ENCODE measurements at places on chromosomes 1 and 21.

- no peak for DNase-seq
Measured at GRCh38 chr1:226659641-226660040, 79.4 kb downstream of the ITPKB start.

- DNase-seq, result no peak
Measured at GRCh38 chr1:98903261-98903660, 101.4 kb downstream of the PLPPR5 start.

- DNase-seq, result no peak
Measured at GRCh38 chr1:9901148-9902059, 8.7 kb downstream of the CTNNBIP1 start.

- DNase-seq, result no peak
Measured at GRCh38 chr1:58884706-58885661, 101.1 kb upstream of the JUN start.

DNA sequence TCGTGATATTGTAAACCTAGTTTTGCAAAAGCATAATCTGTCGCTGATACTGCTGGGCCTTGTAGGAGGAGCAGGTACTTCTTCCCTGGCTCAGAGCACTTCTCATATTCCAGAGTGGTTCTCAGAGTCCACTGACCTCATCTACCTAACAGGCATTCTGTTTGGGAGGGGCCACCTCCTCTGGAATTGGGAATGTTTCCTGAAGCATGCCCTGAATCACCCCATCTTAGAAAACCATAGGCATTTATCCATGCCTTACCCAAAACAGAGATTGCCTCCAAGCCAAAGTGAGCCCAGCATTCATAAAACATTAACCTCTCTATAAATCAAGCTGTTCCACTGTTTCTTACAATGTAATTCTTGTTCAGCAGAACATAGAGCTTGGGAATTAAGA lies 35.1 kb downstream of the SLC44A3 start:
- DNase-seq, result no peak

GRCh38 chr1:57860931-57861565 lies 437.2 kb upstream of the DAB1 start:
- no peak for DNase-seq

GRCh38 chr1:182889997-182890396 lies 50.9 kb downstream of the DHX9 start:
- no peak for DNase-seq

DNA sequence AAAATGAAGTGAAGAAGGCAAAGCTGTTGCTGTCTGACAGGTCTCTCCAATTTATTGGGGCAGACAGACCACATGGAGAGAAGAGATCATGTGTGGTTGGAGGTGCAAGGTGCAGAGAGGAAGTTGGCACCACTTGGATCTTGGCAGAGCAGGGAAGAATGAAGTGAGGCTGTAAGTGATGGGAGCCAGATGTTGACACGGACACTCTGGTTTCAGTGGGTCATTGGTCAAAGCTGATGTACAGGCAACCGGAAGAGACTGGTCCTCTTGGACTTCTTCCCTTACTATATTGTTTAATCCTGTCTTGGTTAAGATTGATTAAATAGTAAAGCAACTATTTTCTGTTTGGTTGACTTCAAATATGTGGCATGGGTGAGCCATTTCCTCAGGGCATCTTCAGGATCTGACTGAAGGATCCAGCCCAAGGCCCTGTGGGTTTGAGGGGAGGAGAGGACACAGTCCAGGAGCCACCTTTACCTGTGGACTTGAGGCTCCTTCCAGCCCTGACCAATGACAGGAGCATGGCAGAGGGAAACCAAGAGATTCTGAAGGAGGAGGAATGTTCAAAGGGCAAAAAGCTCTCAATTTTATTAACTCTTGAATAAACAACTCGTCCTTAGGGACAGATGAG lies 49.4 kb downstream of the NENF start:
- no peak for DNase-seq

DNA sequence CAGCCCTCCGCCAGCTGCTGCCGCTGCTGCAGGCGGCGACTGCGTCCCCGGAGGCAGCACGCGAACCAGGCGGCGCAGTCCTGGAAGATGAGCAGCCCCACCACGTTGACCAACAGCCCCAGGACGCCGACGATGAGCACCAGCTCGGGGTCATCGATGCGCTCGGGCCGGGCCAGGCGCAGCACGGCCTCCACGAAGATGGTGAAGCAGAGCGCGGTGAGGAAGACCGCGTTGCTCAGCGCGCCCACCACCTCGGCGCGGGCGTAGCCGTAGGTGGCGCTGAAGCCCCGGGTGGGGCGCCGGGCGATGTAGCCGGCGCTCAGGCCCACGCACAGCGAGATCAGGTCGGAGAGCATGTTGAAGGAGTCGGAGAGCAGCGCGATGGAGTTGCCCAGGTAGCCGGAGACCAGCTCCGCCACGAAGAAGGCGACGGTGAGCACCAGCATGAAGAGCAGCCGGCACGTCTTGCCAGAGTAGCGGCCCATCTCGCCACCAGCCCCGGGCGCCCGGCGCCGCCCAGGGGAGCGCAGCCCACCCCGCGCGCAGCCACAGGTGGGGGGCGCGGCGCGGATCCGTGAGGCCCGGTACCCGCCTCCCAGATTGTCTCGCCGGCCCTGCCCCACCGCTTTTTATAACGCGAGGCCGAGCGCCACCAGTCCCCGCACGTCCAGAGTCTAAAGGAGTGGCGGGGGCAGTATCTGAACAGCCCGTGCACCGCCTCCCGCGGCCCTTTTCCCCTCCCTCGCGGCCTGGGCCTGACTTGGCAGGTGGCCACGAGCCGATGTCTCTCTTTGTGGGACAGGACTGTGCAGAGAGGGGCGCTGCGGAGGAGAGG lies at the start of gene SLC30A10:
Gene SLC30A10 (minus strand): TSS at position 602 of the 835 bp plus-strand sequence. CDS start 117 bp downstream, at position 485.
- no peak for DNase-seq

DNA sequence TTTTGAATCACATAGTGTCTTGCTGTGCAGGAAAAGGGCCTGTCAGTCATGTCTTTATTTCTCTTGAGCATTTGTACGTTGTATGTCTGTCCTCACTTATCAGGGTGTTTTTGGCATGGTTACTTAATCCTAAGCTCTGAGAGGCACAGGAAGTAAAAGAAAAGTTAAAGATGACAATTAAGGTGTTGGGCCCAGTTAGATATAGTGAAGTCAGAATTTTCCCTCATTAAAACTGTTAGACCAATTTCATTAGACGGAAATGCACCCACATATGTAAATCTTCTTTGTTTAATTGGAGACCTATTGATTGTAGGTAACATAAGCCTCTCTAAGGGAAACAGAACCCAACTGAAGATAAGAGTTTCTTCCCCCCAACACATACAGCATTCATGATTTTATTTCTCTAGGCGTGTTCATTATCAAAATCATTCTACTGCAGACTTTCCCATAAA lies 21.9 kb downstream of the NFIA start:
- DNase-seq, result no peak

DNA sequence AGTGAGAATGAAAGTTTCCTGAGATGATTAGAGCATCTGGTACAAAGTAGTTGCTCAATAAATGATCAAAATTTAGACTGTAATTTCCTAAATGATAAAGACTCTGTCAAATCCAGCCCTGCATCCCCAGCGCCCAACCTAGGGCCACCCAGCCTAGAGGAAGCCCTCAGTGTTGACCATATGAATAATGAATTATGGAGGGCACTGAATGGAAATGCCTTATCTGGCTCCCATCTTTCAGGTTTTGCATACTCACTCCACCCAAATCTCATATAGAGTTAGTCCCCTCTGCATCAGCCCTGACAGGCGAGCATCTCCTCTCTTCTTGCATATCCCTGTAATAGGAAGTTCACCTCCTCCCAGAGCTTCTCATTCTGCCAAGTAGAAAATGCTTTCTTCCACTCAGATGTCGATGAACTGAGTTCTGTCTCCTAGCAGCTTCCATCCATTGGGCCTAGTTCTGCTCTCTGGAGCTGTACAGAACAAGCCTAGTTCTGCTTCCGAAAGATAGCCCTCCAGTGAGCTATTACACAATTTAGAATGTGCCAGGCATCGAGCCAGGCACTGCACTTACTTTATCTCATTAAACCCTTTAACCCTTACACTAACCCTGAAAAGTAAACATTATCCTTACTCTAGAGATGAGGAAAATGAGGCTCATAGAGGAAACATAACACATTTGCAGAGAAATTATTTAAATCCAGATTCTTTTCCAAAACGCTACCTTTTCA lies 20.9 kb downstream of the COA7 start:
- no peak for DNase-seq
